Activated T-cell treated with anti-CD3 and anti-CD28 coated beads, Interleukin-2, amount 50 U/mL, for 48 hours (primary cell): ENCODE measurements at places on chromosomes 2 and 18.

- no peak for DNase-seq
Observed at GRCh38 chr2:190889175-190889943, 8.7 kb downstream of the GLS start.

DNA sequence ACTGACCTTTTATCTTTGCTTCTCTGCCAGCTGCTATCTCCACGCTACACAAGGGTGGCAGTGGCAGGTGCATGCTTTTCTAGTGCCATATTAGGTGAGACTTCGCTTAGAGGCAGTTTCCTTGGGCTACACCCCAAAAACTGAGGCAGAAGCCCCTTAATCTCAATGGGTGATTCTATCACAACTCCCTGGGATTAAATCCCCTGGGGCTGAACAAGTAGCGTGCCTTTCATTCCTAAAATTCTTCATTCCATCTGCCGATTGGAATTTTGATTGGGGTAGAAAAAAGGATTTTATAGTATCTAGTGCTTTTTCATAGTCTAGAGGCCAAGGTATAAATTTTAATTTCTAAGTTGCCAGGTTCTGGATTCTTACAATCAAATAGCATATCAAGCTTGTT lies 1040.5 kb upstream of the ACVR2A start:
- no peak for DNase-seq

GRCh38 chr2:117723888-117724434 lies 90.5 kb upstream of the DDX18 start:
- no peak for DNase-seq

GRCh38 chr18:10444314-10445006 lies 10.0 kb upstream of the APCDD1 start:
- DNase-seq: no peak

GRCh38 chr18:75284566-75284965 lies 74.0 kb downstream of the TSHZ1 start:
- DNase-seq: no peak

- DNase-seq: no peak
Observed at GRCh38 chr2:218255446-218255845, 5.4 kb upstream of the GPBAR1 start.
